H9 (cell line): ENCODE measurements at places on chromosomes 11 and 22.

DNA sequence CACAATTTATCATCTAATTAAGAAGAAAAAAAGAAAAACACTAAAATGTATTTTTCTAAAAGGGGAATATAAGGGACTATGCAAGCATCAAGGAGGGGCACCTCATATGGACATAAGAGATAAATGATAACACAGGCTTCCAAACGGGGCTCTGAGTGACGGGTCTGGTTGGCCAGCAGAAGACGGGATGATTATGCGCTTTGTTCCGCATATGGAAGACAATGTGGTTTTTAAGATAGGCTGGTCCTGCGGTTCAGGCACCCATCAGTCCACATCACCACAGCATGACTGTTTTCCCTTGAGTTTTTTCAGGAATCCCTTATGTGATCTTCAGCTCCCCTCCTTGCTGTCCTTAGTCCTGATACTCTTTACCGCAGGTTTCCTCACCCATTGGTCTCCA, 404.6 kb downstream of the OPCML start:
- DNase-seq: no peak

DNA sequence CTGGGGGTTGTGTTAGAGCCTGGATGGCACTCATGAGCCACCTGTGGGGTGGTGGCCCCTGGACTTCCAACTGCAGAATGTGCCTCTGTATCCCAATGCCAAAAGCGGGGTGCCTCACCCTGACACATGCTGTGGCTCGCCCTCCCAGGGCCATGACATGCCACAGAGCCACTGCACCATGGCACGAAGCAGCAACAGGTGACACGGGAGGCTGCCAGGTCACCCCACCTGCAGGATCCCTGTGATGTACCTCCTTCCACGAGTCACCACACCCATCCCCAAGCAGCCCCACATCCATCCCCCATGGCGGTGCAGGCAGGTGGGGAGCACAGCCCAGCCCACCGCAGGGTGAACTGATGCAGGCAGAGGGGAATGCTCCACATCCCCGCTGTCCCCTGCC, 14.8 kb downstream of the NECTIN1 start:
- no peak for DNase-seq

GRCh38 chr11:79071190-79071589, 369.6 kb downstream of the TENM4 start:
- DNase-seq: no peak

GRCh38 chr11:13880634-13881033, 81.9 kb upstream of the SPON1 start:
- DNase-seq: no peak

DNA sequence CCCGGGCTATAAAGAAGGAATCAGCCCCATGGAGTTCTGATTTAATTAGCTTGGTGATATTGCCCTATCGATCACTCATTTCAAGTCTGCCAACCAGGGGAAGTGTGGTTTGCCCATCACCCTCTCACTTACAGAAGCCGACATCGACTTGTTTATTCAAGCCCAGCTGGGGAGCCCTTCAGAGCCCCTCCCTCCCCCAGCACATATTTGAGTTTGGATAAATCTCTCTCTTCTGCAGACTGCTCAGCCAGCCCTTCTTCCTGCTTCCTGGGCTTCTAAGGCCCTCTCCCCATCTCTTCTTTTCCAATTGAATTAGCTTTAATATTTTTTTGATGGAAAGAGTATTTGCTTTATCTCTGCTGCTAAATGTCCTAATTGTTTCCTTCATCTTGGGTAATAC, 299.0 kb downstream of the MIAT start:
- DNase-seq: no peak

GRCh38 chr11:106904826-106905225, 113.5 kb downstream of the GUCY1A2 start:
- DNase-seq: no peak

DNA sequence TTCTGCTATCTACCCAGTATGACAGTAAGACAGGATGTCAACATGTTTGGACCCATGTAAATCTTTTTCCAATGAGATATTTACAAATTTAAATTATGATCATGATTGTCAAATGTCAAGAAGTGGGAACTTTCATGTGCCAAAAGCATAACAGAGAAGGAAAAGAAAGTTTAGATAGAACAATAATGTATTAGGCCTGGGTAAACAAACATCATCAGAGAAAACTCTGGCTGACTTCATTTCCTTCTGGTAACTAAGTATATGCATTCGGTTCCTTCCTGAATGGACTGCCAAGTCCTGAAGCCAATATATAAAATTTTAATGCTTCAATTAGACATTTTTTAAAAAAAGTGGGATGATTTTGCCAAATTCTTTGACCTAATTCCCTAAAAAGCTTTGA, 16.5 kb downstream of the RNF141 start:
- no peak for DNase-seq
